ENCODE measurements at places on chromosomes 5 and 9.

GRCh38 chr9:119802621-119803020 lies 433.4 kb upstream of the BRINP1 start:
- DNase-seq, result peak; percentile 3

DNA sequence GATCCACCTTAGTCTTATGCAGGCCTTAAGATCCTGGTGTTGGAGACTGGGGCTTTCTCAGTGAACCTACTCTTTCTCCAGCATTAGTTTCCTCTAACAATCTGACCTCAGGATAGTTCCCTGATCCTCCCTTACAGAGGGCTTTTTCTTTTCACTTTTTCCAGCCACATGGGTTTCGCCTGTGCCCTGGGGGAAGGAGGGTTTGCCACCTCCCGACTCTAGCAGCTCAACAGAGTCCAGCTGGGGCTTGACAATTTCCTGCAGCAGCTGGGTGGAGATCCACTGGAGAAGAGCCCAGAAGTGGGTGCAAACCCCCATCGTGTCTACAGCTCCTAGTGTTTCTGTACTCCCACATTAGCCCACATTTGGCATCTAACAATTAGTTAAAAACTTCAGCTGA lies 7.6 kb upstream of the TMEM252 start:
- no peak for DNase-seq

DNA sequence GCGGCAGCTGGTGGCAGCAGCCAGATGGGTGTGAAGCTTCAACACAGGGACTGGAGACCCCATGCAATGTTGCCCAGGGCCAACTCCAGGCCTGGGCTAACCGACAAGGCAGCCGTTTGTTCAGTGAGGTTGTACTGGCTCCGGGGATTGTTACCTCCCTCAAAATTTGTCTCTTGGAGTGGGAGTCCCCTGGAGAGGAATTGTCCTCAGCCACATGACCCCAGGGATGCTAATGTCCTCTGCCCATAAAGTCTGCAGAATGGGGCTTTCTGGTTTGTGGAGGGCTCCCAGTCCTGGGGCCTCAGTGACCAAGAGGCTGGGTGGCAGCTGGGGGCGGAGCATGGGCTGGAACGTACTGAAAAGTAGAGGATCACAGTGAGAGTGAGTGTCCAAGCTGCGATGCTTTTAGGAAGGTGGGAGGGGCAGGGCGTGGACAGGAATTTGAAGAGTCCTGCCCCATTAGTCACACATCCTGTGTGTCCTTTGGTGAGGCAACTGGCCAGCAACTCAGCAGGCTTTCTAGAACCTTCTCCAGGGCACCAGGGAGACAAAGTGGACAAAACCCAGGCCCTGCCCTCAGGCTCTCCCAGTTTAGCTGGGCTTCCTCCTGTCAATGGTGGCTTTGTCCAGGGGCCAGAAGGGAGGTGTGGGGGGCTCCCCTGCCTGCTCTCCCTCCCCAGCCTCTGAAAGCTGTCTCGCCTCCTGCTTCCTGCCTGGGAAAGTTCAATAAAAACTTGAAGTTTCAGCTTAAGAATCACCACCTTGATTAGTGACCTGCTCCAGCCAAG lies 114.0 kb downstream of the NSG2 start:
- peak; percentile 62 for DNase-seq

- DNase-seq, result no peak
Observed at GRCh38 chr5:110031402-110032140, 341.8 kb downstream of the MAN2A1 start.

DNA sequence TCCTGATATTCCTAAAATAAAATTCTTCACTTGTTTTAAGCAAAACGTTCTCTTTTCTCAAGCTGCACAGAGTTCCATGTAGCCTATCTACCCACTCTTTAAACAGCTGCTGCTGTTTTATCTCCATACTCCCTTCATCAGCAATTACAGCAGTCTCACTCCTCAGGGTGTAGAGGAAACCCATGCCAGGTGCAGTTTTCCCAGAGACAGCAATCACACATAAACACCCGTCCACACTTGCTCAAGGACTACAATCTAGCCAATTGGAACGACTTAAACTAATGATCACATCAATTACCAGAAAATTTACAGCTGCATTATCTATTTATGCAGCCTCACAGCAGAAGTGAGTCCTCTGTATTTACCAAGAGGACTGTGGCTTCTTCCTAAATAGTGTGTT lies 141.7 kb downstream of the HTR1A start:
- no peak for DNase-seq

DNA sequence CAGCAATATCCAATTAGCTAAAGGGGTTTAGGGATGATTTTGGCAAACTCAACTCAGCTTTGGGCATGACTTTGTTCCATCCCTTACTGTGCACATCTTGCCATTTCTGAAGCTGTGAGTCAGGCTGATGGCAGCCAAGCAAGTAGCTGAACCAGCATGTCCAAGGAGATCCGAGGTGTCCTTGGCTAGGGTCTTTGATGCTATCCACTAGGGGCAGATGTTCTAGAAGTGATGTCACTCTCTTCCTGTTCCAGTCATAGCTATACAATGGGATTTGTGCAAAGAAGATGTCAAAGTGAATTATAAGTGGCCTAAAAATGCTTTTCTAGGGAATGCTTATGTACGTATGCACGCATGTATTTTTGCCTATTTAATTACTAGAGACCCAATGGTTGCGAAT lies 160.8 kb upstream of the PAPPA start:
- DNase-seq, result peak; percentile 92

DNA sequence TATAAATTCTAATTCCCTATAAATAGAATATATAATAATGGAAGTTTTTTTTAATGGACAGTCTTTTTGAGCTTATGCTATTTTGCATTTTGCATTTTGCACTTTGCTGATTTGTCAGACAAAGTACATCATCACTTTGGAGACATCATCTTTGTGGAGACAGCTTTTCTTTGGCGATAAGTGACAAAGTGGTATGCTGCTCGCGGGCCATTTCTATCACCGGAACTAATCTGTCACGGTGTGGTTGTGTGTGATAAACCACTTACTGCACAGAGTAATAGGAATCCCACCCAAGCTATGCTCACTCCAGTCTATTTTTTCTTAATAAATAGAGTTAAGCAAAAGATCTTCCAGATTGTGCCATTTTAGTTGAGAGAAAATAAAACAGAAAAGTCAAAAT lies 133.1 kb downstream of the MACIR start:
- DNase-seq, result no peak

- DNase-seq, result peak; percentile 5
Observed at GRCh38 chr5:113376640-113377039, 58.1 kb downstream of the TSSK1B start.

GRCh38 chr9:76906647-76906975 lies 697 bp upstream of the PRUNE2 start:
- DNase-seq, result no peak

DNA sequence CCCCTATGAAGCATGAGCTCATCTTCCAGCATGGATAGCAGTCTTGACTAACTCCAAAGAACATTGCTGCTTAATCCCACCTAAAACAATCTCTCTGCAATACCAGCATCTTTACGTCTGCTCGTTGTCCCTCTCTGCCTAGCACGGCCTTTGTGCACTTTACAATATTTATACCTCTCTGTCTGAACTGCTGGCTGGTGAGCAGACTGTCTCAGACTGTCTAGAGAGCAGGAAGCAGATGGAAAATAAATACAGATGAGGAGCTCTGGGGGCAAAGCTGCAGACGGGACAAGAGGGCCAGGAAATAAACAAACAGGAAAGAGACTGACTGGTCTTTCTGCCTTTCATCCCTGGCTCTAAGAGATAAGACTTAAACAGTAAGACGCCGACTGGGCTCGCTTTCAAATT lies 224.8 kb downstream of the ENC1 start:
- DNase-seq, result no peak

GRCh38 chr5:6181871-6182270 lies 196.5 kb downstream of the MED10 start:
- DNase-seq, result no peak

DNA sequence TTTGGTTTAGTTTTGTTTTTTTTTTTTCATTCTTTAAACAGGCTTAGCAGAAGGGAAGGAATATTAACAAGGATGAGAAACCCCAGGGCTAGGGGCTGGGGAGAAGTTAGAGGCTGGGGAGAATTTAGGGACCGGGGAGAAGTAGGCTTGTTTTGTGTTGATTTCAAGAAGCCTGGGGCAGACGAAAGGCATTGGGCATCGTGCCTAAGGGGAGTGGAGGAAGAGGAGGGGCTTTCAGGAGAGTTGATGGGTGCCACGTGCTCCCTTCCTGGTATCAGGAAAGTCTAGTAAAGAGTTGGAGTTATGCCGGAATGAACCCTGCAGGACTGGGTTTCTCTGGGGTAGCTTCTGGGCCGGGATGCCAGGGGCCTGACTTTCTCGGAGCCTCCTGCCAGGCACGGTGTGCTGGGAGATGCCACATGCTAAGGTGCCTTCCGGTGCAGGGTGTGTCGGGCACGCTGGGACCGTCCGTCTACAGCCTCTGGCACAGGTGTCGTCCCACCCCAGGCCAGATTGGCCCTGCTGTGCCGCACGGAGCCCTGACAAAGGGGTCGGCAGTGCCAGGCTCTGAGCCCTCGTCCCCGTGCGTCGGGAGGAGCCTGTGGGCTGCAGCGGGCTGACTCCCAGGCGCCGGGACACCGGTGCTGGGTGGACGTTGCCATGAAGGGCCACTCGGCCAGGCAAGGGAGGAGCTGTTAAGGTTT lies 159.9 kb downstream of the OLFM1 start:
- DNase-seq, result no peak

Measured in fibroblast of skin of right biceps (primary cell).